Stimulated activated CD4-positive, alpha-beta T cell treated with anti-CD3 and anti-CD28 coated beads, Interleukin-15, amount 100 ng/mL, for 48 hours (primary cell): ENCODE measurements at places on chromosomes 2 and 18.

GRCh38 chr18:74446178-74446577, 10.9 kb downstream of the DIPK1C start:
- DNase-seq = no peak

- DNase-seq = no peak
Observed at GRCh38 chr2:100073110-100073509, 69.3 kb downstream of the AFF3 start.

DNA sequence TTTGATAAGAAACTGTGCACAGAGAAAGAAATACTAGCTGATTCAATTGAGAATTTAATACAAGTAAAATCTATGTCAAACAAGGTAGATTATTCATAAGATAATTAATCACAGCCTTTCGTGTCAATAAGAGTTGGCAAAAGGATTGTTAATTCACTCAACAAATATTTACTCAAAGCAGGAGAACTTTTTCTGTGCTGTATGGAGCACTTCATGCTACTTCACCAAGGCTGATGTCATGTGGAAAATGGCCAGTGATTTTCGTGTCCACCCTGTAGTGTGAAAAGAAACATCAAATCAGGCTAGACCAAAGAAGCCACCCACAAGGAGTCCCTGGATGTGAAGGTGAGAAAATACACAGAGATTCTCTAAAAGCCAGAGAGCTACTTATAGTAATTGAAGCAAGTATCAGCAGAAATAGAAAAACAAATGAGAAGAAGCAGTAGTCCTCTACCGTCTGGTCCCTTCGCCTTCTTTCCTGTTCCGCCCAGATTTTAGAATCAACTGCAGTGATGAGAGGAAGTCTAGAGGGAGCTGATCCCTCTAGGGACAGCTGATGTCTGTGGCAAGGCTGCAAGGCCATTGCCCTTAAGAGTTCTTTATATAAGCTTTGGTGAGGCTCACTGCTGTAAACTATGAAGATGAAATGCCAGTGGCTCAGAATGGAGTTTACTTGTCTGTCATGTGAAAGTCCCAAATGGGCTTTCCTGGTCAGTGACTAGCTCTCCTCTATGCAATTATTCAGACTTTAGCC, 201.3 kb upstream of the APCDD1 start:
- no peak for DNase-seq

DNA sequence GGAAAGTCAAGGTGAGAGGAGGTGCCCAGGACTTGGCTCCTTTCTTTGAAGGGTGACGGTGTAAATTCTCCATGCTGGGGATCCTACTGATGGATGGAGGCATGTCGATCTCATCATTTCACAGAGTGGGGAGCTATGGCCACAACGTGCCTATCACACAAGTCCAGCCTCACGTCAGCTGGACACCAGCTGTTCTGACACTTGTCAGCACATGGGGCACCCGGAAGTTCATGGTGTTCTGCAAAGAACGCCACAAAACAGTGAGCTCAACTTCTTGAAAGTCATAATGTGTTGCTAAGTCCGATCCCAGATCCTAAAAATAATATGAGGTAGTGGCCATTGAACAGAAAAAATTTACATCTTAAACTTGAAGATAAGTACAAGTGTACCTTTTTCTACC, 12.3 kb downstream of the PAX8 start:
- DNase-seq = no peak

DNA sequence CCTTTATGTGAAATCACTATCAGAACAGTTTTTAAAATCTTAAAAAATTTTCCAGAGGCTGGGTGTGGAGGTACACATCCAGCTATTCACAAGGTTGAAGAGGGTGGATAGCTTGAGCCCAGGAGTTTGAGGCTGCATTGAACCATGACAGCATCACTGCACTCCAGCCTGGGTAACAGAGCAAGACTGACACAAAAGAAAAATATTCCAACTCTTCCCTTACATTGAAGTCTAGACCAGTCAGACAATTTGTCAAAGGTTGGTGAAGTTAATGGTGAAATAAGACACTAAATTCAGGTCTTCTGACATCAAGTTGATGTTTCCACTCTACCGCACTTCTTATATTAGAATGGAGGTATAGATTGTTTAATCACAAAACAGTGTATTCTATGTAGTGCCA, 52.8 kb downstream of the HYCC2 start:
- DNase-seq = no peak

DNA sequence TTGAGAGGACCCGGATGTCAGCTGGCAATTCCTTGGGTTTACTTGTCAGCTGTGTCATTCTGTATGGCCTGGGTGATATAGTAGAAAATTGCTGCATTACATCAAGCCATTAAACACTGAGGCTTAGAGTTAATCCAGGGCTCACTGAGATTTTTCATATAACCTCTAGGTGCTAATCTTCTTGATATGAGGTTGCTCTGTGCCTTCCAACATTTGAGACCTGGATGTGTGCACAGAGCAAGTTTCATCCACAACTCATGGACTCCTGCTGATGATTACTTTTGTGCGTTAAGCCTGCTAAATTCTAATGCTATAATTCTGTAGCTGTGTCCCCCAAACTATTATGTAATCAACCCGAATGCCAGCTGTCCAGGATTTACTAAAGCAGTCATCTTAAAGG, 178.4 kb upstream of the CDH20 start:
- DNase-seq = no peak
